ENCODE measurements at places on chromosomes 7 and 10. TPM values are rescaled to one million over a fixed set of nuclear protein-coding genes. Genes with fewer than 3 reads are reported as not detected.

DNA sequence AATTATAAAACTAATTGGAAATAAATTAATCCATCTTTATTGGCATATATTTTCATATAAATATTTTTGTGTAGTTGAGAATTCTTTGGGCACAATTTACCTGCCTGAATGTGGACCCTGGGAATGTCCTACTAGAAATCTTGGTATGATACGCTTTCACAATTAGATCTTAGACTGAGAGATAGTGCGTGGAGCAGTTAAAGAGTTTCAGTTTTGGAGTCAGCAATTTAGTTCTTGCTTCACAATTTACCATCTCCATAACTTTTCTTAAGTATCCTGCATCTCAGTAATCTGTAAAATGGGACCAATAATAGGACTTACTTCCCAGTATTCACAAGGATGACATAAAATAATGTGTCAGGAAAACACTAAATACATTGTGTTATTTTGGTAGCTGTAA is 2.0 kb downstream of the MTPN start:
- no peak for DNase-seq

DNA sequence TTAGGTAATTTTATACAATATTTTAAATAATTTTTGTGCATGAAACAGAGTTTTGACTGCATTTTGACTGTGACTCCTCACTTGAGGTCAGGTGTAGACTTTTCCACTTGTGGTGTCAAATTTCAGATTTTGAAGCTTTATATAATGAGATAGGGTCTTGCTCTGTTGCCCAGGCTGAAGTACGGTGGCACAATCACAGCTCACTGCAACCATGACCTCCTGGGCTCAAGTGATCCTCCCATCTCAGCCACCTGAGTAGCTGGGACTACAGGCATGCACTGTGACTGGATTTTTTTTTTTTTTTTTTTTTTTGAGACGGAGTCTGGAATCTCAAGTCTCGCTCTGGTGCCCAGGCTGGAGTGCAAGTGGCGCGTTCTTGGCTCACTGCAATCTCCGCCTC is 74.9 kb downstream of the TCF7L2 start:
- no peak for DNase-seq

- no peak for DNase-seq
These were observed 6.7 kb downstream of the PRKAG2 start for GRCh38 chr7:151869968-151870918.

DNA sequence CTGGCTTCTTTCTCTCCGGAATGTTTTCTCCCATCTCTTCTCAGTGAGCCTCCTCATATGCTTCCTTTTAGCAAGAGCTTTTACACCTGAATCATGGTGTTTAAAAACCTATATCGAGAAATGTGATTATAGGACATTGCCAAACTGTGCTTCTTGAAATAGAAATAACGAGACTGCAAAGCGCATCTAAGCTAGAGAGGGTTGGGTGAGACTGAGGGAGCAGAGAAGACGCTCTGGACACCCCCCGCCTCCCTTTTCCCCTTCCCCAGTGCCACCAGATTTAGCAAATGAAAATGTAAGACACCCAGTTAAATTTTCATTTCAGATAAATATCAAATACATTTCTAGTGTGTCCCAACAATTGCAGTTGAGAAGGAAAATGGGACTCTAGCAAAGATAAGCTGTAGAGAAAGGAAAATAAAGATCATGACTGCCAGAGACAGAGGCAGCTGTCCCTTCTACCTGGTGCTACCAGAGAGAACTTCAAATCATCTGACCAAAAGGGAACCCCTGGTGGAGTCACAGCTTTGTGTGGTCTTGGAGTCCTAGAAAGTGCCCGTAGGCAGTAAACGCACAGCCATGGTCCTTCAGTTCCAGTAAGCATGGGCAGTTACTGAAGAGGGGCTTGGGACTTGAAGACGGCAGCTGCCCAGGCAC is 14.6 kb downstream of the GSDME start:
- no peak for DNase-seq

DNA sequence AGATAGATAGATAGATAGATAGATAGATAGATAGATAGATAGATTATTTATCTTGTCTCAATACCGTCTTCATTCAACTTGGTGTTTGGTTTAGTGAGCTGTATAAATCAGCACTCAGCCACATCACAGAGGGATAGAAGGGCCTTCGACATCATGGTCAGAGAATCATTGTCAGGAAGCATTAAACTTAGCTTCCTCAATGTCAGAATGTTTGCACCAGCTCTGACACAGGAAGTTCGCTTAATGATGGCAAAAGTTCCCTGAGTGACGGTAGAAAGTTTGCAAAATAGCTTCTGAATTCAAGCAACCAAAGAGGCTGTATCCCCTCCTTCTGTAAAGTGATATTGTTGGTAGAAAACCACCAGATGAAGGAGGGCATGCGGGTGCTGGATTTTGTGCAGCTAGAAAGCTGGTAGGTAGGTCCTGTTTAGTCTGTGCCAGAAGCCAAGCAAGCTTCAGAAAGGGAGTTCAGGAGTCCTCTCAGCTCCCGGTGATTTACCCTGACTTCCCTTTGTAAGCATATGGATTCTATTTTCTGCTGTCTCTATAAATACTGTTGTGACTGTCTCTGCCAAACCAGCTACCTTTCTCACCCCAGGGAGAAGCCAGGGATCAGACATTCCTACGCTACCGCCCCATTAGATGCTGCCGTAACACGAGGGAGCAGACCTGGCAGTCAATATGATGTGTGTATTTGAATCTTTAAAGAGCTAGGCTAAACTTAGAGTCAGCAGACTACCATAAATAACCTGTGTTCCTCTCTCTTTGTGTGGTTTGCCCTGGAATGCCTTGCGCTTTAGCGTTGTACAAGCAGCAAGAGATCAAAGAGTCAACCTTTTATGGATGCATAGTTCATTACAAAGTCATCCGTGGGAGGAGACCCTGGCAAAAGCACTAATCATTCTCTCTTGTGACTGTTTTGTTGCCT is 200.5 kb upstream of the KIAA1217 start:
- DNase-seq = no peak

GRCh38 chr10:78269060-78269459 is 235.4 kb downstream of the RPS24 start:
- DNase-seq = no peak

DNA sequence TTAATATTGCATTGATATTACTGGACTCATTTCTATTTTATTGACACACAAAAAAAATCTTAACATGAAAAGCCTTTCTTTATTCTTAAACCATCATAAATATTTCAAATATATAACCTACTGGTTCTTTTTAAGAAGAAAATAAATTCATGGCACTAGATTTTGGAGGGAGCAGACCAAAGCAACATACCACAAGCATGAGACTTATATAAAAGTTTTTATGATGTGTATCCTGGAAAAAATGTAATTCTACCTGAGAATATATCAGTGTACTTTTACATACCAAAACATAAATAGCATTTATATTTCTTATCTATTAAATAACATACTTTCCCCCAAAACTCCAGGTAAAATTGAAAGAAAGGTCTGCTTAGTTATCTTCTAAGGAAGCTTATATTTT is 508.2 kb upstream of the SEMA3D start:
- no peak for DNase-seq

Gene PPP1R3A
- not detected for polyA plus RNA-seq

DNA sequence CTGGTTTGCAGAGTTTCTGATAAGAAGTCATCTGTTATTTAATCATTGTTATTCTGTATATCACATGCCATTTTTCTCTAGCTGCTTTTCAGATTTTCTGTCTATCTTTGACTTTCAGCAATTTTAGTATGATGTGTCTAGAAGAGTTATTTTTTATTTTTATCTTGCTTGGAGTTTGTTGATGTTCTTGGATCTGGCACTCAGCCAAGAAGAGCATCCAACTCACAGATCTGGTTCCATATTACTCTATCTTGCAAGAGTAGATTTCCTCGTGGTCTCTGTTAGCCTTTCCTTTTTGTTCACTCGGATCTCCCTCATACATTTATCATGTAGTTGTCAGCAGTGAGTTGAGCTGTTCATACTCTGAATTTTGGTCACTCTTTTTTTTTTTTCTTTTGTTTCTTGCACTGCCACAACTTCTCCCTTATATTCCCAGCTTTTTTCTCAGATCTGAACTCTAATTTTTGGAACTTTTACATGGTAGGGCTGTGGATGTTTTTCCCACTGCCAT is 54.8 kb upstream of the CALCR start:
- DNase-seq = no peak

Gene CALHM3
- polyA plus RNA-seq = not detected

DNA sequence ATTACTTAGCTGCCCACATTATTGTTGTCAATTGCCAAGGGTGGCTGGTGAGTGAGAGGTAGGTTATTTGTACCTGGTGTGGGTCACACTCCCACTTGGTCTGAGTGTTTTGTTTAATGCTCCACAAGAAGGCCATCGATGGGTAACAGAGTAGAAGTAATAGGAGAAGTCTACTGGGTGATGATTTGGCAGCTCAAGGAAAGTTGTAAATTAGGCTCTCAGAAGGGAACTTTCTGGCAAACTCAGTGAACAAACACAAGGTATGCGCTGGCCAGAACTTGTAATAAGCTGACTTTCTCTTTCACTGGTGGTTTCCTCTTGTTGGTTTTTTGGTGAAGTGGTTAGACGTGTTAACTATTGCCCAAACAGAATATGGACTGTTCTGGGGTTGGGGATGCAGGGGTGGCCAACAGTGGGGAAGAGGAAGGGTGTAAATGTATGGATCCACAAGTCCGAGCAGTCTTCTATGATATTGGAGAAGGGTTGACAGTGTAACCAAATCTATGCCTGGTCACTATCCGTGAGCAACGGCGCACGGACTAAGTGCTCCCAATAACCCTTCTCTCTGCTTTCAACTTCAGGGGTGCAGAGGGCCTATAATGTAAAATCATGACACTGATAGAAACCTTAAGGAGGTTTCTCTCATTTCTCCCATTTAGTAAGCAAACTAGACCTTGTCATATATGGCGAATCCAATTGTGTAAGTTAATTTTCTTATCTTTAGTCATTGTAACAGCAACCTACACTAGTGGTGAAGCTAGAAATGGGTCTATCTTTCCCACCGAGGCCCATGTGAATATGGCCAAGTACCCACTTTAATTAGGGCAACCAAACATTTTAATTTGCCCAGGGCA is 212.8 kb downstream of the PTEN start:
- no peak for DNase-seq

DNA sequence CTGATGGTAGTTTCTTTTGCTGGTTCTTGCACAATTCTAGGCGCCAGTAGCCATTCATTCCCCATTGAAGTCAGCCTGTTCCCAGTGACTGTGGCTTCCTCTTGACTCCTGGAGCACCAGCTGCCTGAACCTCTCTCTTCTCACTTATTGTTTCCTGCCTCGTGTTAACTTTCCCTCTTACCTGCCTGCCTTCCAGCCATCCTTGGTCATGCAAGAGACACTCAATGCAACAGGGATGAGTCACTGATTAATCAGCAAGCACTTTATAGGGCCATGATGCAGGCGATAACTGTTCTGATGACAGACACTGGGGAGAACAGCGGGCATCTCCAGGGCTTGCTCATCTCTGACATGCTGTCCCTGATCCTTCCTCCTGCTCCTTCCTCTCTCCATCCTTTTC is 122.0 kb downstream of the PLCE1 start:
- DNase-seq = no peak

DNA sequence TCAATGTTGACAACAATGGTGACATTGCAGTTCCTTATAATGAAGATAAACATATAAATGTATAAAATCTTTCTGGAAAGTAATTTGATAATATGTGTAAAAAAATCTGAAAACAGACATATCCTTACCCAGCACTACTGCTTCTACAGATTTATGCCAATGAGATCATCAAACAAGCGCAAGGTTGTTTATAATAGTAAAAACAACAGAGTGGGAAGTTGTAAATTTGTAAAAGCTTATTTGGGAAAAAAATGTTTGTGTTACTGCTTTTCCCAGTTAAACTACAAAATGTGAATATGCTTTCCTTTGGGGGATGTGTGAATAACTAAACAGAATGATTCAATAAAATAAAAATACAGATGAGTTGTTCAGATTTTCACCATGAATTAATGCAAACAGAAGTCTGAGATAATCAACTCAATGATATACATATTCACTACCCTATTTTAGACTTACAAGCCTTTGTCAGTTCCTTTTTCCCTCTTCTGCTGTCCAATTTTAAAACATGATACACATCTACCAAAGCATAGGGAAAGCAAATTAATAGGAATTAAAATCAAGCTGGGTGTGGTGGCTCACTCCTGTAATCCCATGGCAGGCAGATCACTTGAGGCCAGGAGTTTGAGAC is 82.1 kb downstream of the USP6NL start:
- no peak for DNase-seq

- no peak for DNase-seq
These were observed 9.3 kb downstream of the CDC14C start for GRCh38 chr7:48933549-48934085.

Gene PDGFA
- polyA plus RNA-seq = 2.2 TPM

Measured in AG04450 (cell line).